ENCODE measurements at places on chromosomes 7 and 10. TPM values are rescaled to one million over a fixed set of nuclear protein-coding genes. Genes with fewer than 3 reads are reported as not detected.

GRCh38 chr7:151129960-151130591 is 37.4 kb downstream of the GBX1 start:
- H3K4me3 ChIP-seq, result no peak overlapping the region
- DNase-seq, result no peak
- no peak overlapping the region for H3K27ac ChIP-seq
- H3K27me3 ChIP-seq, result no peaks in the 10 kb centered on the region
- peaks cover 96% of the 10 kb centered on the region for H3K36me3 ChIP-seq
- H3K4me1 ChIP-seq, result no peaks in the 10 kb centered on the region

DNA sequence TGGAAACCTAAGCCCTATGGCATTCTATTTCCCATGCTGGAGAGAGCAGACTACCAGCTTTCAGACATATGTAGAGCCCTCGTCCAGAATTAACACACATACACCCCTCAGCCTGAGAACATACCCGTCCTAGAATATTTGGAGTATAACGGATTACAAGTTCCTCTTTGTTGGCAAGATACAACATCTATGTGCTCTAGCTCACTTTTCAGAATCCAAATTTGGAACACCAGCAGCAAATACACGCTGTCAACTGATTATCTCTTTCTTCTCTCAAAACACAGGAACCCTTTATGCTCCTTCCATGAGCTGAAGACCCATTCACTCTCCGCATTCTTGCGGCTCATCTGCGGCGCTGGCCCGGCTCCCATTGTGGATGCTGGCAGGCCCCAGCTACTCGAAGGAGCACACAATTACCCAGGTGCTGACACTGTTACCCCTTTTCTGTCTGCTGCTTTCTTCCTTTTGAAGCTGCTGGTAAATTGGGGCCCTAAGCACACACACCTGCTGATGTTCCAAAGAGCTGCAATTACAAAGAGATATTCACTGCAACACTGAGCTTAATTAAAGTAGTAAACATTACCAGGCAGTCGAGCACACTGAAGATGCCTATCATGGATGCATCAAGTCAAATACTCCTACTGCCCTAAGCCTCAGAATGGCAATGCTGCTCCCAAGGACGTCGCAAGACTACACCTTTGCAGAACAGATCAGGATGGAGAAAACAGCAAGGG is 70.0 kb downstream of the VOPP1 start:
- no peak overlapping the region for H3K4me3 ChIP-seq
- H3K36me3 ChIP-seq, result peaks cover under 1% of the 10 kb centered on the region
- H3K27ac ChIP-seq, result no peak overlapping the region
- no peaks in the 10 kb centered on the region for H3K4me1 ChIP-seq
- H3K27me3 ChIP-seq, result no peaks in the 10 kb centered on the region
- DNase-seq, result no peak

DNA sequence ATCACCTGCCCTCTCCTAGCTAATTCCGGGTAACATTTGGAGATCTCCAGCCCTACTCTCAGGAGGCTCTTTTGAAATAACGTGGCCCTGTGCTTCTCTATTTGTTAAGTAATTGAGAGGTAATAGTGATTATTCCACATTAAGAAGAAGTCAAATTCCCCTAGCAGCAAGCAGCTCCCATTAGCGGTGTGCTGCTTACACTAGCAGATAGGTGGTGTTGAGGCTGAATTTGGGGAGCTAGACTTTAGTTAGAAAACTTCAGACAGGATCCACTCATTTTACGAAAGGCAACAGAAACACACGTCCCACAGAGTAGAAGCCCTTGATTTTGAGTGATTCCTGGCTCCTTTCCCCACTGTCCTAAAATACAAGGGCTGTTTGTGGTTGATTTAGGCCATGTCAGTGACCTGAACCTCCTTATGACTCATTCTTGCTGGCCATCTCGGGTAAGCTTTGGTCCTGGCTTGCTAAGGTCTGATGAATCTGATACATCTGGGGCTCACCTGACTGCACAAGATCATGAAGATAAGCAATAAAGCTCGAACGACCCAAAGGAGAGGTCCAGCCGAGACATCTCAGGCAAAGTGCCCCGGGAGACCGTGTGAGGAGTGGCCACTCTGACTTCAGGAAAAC is 77.2 kb downstream of the FAM204A start:
- no peaks in the 10 kb centered on the region for H3K4me1 ChIP-seq
- H3K27ac ChIP-seq, result no peak overlapping the region
- no peaks in the 10 kb centered on the region for H3K27me3 ChIP-seq
- no peak overlapping the region for H3K4me3 ChIP-seq

DNA sequence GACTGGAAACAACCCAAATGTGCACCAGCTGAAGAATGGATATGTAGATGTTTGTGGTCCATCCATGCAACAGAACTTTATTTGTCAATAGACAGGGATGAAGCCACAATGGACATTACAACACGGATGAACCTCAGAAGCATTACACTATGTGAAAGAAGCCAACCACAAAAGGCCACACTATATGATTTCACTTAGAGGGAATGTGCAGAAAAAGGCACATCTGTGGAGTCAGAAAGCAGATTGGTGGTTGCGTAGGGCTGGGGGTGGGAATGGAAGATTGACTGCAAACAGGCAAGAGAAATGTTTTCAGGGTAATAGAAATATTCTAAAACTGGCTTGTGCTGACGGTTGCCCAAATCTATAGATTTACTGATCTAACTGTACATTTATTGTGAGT is 34.3 kb upstream of the WASHC2A start:
- no peaks in the 10 kb centered on the region for H3K4me1 ChIP-seq
- H3K27ac ChIP-seq, result no peak overlapping the region
- no peak overlapping the region for H3K4me3 ChIP-seq
- H3K27me3 ChIP-seq, result no peaks in the 10 kb centered on the region

- no peak for DNase-seq
- no peaks in the 10 kb centered on the region for H3K36me3 ChIP-seq
- no peaks in the 10 kb centered on the region for H3K4me1 ChIP-seq
- H3K27me3 ChIP-seq, result no peaks in the 10 kb centered on the region
Measured at GRCh38 chr7:84801396-84801795, 385.5 kb downstream of the SEMA3D start.

- peaks cover 23% of the 10 kb centered on the region for H3K4me1 ChIP-seq
- peak overlapping the region; percentile 26 for H3K27ac ChIP-seq
- no peaks in the 10 kb centered on the region for H3K27me3 ChIP-seq
- H3K36me3 ChIP-seq, result no peaks in the 10 kb centered on the region
- no peak overlapping the region for H3K4me3 ChIP-seq
Measured at GRCh38 chr7:29859524-29860185, 53.3 kb downstream of the WIPF3 start.

DNA sequence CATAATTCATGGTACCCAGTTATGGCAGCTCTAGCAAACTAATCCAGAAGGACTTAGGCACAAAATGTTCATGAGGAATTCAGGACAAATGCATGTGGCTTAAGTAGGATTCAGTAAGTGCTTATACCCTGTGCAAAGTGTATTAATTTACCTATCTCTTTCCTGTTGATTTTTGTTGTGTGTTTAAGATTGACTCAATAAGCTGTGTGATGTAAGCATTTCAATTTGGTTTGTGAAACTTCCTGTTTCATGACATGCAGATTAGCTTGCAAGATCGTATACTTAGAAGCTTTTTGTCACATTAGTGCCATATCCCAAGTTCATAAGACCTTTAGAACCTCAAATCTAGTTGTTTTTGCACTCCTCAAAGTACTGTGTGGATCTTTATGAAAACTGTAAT is 416.7 kb downstream of the ARL4A start:
- no peaks in the 10 kb centered on the region for H3K36me3 ChIP-seq
- no peak overlapping the region for H3K27ac ChIP-seq
- DNase-seq, result no peak
- no peak overlapping the region for H3K4me3 ChIP-seq
- no peaks in the 10 kb centered on the region for H3K4me1 ChIP-seq
- no peaks in the 10 kb centered on the region for H3K27me3 ChIP-seq

- H3K4me3 ChIP-seq, result no peak overlapping the region
- no peaks in the 10 kb centered on the region for H3K36me3 ChIP-seq
- no peaks in the 10 kb centered on the region for H3K27me3 ChIP-seq
- H3K27ac ChIP-seq, result no peak overlapping the region
Measured at GRCh38 chr10:4983615-4984216, 19.9 kb downstream of the AKR1C2 start.

GRCh38 chr7:71229699-71230098 is 97.8 kb downstream of the GALNT17 start:
- no peaks in the 10 kb centered on the region for H3K36me3 ChIP-seq
- H3K4me3 ChIP-seq, result no peak overlapping the region
- DNase-seq, result no peak
- H3K27ac ChIP-seq, result no peak overlapping the region
- H3K4me1 ChIP-seq, result no peaks in the 10 kb centered on the region
- H3K27me3 ChIP-seq, result no peaks in the 10 kb centered on the region

DNA sequence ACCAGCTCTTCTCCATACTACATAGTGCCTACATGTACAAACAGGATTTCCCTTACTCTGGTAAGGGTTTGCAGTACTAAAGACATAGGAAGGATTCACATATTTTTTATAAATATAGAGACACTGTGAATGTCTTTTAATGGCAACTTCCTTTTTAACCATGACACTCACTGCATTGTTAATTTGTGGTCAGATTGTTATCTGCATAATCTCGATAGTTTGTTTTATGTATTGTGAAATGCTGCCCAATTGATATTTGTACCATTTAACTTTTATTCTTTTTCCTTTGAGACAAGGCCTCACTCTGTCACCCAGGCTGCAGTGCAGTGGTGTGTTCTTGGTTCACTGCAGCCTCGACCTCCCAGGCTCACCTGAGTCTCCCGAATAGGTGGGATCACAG is 39.7 kb downstream of the SP8 start:
- no peaks in the 10 kb centered on the region for H3K36me3 ChIP-seq
- no peaks in the 10 kb centered on the region for H3K27me3 ChIP-seq
- H3K4me1 ChIP-seq, result no peaks in the 10 kb centered on the region
- DNase-seq, result no peak

GRCh38 chr10:60446851-60447250 is 57.2 kb upstream of the ANK3 start:
- no peak overlapping the region for H3K4me3 ChIP-seq
- no peak overlapping the region for H3K27ac ChIP-seq
- no peaks in the 10 kb centered on the region for H3K27me3 ChIP-seq
- no peak for DNase-seq
- H3K4me1 ChIP-seq, result peaks cover 15% of the 10 kb centered on the region

The GRM3 gene
- not detected for total RNA-seq

DNA sequence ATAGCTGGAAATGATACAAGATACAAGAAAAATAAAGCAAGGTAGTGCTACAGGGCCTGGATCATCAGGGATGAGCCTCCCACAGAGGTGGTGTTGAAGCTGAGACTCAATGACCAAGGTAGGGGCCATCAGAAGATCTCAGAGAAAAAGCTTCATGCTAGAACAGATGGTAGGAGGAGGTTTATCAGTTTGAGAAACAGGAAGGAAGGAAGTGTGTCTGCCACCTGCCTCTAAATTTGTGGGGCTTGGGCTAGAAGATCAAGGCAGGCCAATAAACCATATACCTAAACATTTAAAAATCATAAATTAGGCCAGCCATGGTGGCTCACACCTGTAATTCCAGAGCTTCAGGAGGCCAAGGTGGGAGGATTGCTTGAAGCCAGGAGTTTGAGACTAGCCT is 410.8 kb upstream of the PRKCQ start:
- DNase-seq, result no peak
- peaks cover 9% of the 10 kb centered on the region for H3K4me1 ChIP-seq
- H3K4me3 ChIP-seq, result no peak overlapping the region
- H3K36me3 ChIP-seq, result no peaks in the 10 kb centered on the region
- no peak overlapping the region for H3K27ac ChIP-seq

DNA sequence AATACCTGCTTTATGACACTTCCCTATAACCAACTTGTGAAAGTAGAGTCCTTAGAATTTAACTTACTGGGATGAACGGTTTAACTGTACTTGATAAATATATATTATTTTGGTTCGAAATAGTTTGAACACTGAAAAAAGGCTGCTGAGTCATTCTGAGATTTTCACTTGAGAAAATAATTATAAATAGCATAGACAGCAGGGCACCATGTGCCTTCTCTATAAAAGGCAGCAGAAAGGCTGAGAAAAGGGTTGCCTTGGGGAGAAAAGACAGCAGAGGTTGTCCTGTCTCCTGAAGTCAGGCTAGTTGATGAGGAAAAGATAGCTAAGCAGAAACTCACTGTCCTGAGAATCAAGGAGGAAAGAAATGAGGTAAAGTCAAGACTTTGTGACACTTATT is 92.4 kb downstream of the CTTNBP2 start:
- DNase-seq, result no peak
- no peaks in the 10 kb centered on the region for H3K36me3 ChIP-seq
- no peaks in the 10 kb centered on the region for H3K27me3 ChIP-seq
- no peaks in the 10 kb centered on the region for H3K4me1 ChIP-seq

The ACHE gene
- total RNA-seq, result 2.6 TPM

GRCh38 chr7:101123703-101124068 is 3.2 kb upstream of the SERPINE1 start:
- peak overlapping the region; percentile 77 for H3K27ac ChIP-seq
- no peaks in the 10 kb centered on the region for H3K27me3 ChIP-seq
- no peak for DNase-seq
- H3K36me3 ChIP-seq, result no peaks in the 10 kb centered on the region
- H3K4me1 ChIP-seq, result peaks cover 67% of the 10 kb centered on the region
- no peak overlapping the region for H3K4me3 ChIP-seq

GRCh38 chr10:3401491-3401938 is 228.9 kb upstream of the PITRM1 start:
- peak overlapping the region; percentile 74 for H3K27ac ChIP-seq
- DNase-seq, result no peak
- no peak overlapping the region for H3K4me3 ChIP-seq
- no peaks in the 10 kb centered on the region for H3K27me3 ChIP-seq
- no peaks in the 10 kb centered on the region for H3K36me3 ChIP-seq

GRCh38 chr10:88119160-88119559 is 255.7 kb downstream of the PTEN start:
- no peaks in the 10 kb centered on the region for H3K36me3 ChIP-seq
- H3K4me1 ChIP-seq, result peaks cover 30% of the 10 kb centered on the region
- H3K27ac ChIP-seq, result no peak overlapping the region
- no peak overlapping the region for H3K4me3 ChIP-seq

DNA sequence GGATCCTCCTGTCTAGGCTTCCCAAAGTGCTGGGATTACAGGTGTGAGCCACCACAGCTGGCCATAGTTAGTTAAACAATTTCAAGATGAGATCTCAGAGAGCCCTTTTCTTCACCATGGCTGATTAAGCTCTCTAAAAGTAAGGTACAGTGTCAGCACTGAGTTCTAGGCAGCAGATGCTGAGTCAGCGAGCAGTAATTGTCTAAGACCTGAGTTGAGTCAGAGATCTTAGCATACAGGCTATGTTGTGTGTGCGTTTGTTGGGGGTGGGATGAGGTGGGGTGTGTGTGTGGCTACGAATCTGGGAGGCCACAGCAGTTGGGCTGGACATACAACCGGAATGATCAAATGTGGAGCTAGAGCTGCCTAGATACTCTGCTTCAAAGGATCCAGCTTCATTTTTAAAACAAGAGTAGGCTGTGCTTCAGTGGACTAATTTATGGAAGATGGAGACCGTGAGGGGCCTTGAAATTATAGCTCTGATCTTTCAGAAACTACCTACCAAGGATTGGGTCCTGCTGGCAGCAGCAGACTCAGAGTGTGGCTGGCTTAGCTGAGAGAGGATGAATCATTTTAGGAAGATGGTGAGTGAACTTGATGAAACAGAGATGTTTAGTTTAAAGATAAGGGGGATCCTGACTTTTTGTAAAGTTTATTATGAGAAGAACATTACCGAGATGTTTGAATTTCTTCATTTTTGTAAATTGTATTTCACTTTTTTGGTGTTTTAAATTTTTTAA is 17.5 kb upstream of the MTPN start:
- no peaks in the 10 kb centered on the region for H3K36me3 ChIP-seq
- H3K27ac ChIP-seq, result no peak overlapping the region
- no peaks in the 10 kb centered on the region for H3K27me3 ChIP-seq

The NOS3 gene
- total RNA-seq, result 106 TPM

GRCh38 chr7:157688533-157689268 is 351.9 kb downstream of the DNAJB6 start:
- H3K27me3 ChIP-seq, result peaks cover 97% of the 10 kb centered on the region
- no peaks in the 10 kb centered on the region for H3K36me3 ChIP-seq
- H3K4me3 ChIP-seq, result peak overlapping the region; percentile 5
